ENCODE measurements at places on chromosomes 6 and 20. TPM values are rescaled to one million over a fixed set of nuclear protein-coding genes. Genes with fewer than 3 reads are reported as not detected.

Gene APOM
- total RNA-seq: 1.0 TPM

Gene EPPIN
- total RNA-seq: not detected

Gene DYNLT2
- 1.0 TPM for total RNA-seq

Gene FAM209B
- not detected for total RNA-seq

Gene LAMP5
- 2.6 TPM for total RNA-seq

Gene KHDRBS2
- not detected for total RNA-seq

Gene ZSCAN23
- 5.1 TPM for total RNA-seq

Gene C6orf163
- total RNA-seq: 1.8 TPM

Gene CYP39A1
- total RNA-seq: 3.8 TPM

Gene BMP7
- not detected for total RNA-seq

All from fibroblast of lung (primary cell).